ENCODE measurements at places on chromosomes 2 and 18.

DNA sequence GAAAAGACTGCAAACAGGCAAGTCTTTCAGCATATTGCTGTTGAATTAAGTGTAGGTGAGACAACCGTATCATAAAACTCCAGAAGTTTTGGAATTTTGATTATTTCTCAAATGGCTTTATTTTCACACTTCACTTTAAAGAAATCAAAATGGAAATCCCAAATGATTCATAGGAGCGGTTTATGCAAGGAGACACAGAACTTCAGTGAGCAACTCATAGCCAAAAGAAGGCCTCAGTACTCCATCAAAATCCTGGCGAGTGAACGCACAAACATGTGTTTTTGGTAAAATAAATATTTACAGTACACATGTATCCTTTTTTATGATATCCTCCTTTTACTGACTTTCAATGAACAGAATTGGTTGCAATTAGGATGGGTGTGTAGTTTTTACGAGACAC is 140.4 kb upstream of the APCDD1 start:
- no peak for DNase-seq

- DNase-seq = no peak
Observed at GRCh38 chr2:111670776-111671175, 213.2 kb downstream of the ANAPC1 start.

DNA sequence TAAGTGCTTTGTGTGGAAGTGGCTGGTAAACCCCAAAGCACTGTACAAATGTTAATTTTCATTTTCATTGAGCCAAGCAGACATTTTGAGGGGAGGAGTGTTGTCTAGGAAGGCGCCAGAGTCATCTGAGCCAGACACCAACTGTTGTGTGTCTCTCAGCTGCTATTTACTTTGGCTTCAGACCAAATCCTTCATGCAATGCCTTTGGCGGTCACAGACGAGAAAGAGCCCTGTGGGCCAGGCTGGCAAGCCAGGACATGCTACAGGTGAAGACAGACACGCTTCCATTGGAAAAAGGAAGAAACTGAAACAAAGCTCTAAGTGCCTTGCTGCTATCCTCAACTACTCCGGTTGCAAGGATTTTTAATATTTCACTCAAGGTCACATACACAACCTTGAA is 115.4 kb upstream of the CDC42EP3 start:
- DNase-seq = no peak

DNA sequence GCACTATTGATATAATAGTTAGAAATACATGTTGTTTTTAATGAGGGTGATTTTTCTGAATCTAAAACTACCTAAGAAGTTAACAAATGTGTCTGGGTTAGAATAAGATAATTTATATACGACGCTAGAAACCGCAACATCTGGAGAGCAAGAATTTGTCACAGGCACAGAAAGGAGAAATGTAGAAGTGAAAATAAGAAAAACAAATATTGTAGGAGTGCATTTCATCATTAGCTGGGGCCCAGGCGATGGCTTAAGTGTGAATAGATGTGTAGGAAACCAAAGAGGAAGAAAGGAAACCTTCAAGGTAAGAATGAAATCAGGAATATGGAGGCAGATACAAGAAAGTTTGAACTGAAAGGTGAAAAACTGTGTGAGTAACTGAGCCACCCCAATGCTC is 90.3 kb downstream of the LRP2 start:
- DNase-seq = no peak

DNA sequence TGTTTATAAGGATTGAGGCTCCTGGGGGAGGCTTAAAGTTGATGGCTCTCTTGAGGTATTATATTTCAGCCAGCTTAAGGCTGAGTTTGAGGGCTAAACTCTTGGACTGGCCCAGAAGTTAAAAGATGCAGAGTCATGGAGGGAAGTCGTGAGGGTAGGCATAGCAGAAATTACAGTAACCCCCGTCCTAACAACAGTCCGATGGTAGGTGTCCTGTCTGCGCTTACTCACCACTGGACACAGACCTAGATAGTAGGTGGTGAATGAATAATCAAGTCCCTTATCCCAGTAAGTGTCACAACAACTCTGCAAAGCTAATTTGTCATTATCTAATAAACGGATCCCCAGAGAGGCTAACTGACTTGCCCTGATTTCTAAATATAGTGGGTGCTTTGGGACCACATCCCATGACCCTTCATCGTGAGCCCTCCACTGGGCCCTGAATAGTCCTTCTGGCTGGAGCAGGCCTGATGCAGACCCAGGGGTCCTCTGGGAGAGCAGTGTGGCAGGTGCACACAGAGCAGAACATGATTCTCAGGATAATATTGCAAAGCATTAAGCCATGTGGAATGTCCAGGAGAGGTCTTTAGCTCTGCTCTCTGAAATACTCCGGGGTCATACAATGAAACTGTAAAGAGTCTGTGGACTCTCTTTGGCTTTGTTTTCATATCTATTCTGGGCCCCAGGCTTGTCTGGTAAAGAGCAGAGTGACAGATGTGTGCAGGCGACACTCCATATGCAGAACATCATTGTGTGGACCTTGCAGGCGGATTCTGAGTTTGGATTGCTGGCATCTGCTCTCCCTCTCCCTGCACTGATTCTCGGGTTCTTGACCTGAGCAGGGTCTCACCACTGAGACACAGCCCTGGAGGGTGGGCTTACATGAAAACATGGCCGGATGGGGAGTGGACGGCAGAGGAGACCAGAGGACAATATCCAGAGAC is 98.1 kb downstream of the RNF144A start:
- no peak for DNase-seq

DNA sequence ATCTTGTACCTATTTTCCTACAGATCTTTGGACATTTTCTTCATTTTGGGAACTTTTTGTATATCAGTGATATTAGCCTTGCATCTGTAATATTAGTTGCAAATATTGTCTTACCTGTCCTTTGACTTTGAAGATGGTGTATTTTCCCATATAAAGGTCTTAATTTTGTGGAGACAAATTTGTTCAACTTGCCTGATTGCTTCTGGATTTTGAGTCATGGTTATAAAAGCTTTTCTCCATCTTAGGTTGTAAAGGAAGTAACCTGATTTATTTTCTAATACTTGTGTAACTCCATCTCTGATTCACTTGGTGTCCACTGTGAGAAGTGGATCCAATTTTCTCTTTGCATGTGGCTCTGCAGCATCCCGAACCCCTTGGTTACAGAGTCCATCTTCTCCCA is 97.7 kb upstream of the OTOS start:
- DNase-seq = no peak

GRCh38 chr18:72834731-72835130 is 33.1 kb downstream of the NETO1 start:
- no peak for DNase-seq

DNA sequence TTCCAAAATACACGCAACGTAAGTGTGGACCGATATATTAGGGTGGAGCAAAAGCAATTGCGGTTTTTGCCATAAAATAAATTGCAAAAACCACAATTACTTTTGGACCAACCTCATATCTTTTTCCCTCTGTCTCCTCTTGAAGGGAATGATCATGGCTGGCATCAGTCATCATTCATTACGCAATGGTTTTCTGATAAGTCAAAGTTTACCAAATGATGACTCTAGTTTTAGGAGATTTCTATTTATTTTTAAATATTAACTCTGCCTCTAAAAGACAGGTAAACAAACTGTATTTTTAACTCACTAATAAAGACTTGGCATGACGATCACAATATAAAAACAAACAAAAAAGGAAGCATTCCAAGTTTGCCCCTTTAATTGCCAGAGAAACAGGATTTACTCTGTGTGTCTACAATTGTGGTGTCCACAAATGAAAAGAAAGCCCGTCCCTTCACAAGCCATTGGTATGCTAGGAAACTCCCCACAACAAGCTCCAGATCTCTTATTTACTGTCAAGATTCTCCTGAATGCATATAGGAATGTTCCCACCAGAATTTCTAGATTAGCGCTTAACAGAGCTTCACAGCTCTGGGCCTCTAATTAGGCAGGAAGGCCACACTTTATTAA is 61.3 kb downstream of the IRS1 start:
- DNase-seq = no peak
